ENCODE measurements at places on chromosomes 1 and 21. TPM values are rescaled to one million over a fixed set of nuclear protein-coding genes. Genes with fewer than 3 reads are reported as not detected.

DNA sequence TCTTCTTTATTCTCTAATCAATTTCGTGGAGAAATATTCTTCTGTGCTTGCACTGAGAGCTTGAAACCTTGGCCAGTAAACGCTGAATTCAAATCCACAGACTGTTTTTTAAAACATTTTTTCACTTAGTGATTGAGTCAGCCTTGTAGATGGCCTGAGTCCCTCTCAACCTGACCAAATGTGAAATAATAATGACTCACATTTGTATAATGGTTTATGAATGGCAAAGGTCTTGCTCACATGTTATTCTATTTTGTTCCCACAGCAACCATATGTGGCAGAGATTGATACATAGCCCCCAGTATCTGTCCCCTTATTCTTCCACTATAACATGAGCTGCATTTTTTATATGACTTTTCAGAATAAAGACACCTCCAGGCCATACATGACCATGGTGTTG lies 47.8 kb upstream of the CCDC190 start:
- H3K27ac ChIP-seq, result no peak overlapping the region
- no peak for DNase-seq
- H3K27me3 ChIP-seq, result no peaks in the 10 kb centered on the region
- H3K4me3 ChIP-seq, result no peak overlapping the region

DNA sequence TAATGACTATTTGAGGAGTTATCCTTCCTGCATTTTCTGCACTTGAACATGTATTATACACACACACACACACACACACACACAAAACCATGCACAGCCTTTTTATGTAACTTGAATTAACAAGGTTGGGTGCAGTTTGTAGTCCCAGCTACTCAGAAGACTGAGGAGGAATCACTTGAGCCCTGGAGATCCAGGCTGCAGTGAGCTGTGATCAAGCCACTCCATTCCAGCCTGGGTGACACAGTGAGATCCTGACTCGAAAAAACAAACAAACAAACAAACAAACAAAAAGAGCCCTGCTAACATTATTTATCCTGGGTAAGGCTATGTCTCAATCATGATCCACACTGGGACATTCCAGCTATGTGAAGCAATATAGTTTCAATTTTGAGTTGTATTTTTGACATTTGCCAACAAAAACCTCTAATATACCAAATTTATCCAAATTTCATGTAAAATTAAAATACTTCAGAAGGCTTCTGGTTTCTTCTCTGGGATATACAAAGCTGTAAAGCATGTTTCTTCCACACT lies 156.8 kb downstream of the NTPCR start:
- no peaks in the 10 kb centered on the region for H3K27me3 ChIP-seq
- H3K4me3 ChIP-seq, result no peak overlapping the region
- H3K4me1 ChIP-seq, result no peaks in the 10 kb centered on the region
- no peak overlapping the region for H3K27ac ChIP-seq

GRCh38 chr21:16945580-16945979 lies 567.3 kb upstream of the CXADR start:
- H3K4me3 ChIP-seq, result no peak overlapping the region
- H3K27me3 ChIP-seq, result no peaks in the 10 kb centered on the region
- DNase-seq, result no peak
- H3K27ac ChIP-seq, result no peak overlapping the region
- no peaks in the 10 kb centered on the region for H3K36me3 ChIP-seq

DNA sequence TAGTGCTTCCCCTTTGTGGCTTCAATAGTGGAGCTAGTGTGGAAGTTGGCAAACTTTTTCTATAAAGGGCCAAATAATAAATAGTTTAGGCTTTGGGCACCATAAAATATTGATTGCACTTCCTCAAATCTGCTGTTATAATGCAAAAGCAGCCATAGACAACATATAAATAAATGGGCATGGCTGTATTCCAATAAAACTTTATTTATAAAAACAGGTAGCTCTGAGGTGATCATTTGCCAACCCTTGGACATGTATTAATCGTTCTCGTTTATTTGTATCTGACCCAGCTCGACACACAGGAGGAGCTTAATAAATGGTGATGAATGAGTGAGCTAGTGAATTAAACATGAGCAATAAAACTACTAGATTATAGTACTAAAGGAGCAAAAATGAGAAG lies 13.3 kb downstream of the KAZN start:
- H3K36me3 ChIP-seq, result no peaks in the 10 kb centered on the region
- no peaks in the 10 kb centered on the region for H3K4me1 ChIP-seq
- no peak for DNase-seq
- no peak overlapping the region for H3K27ac ChIP-seq
- H3K4me3 ChIP-seq, result no peak overlapping the region

Gene PEAR1
- total RNA-seq, result 0.52 TPM

Gene NTRK1
- 2.4 TPM for total RNA-seq

Gene CDK18
- 1.9 TPM for total RNA-seq

Gene CRYAA
- total RNA-seq, result not detected

All from natural killer cell (primary cell).